ENCODE measurements at places on chromosomes 13 and 19. TPM values are rescaled to one million over a fixed set of nuclear protein-coding genes. Genes with fewer than 3 reads are reported as not detected.

The TINCR gene
- 0.20 TPM for total RNA-seq

DNA sequence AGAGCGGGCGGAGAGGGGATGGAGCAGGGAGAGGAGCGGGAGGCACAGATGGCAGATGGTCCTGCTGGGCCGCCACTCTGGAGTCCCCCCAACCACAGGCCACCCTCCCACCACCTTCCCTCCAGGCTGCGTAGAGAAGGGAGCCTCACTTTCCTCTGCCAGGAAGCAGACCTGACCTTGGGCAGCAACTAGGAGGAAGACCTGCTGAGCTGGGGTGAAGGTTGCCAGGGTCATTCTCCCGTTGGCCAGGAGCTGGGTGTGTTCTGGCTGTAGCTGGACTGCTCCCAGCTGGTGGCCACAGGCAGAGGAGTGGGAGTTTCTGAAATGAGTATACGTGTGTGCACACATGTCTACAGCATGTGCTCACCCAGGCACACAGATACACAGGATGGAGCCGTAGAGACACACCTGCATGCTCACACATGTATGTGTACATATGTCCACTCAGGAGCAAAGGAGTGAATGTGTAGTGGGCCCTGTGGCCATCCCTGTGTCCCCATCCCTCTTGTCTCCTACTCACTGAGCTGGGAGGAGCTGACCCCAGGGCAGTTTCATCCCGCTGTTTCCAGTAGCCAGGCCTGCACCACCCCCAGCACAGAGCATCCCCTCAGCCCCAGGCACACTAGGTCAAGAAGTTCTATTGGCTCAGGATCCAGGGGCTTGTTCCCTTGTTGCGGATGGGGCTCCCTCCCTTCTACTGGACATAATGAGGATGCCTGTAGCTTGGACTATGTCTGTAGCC, 53.0 kb downstream of the CHST8 start:
- H3K27ac ChIP-seq, result no peak overlapping the region
- H3K4me3 ChIP-seq, result no peak overlapping the region
- no peak for DNase-seq
- no peaks in the 10 kb centered on the region for H3K36me3 ChIP-seq
- H3K4me1 ChIP-seq, result no peaks in the 10 kb centered on the region
- no peaks in the 10 kb centered on the region for H3K27me3 ChIP-seq

The SERPINE3 gene
- total RNA-seq, result not detected

- H3K36me3 ChIP-seq, result no peaks in the 10 kb centered on the region
- peaks cover 37% of the 10 kb centered on the region for H3K4me1 ChIP-seq
- no peaks in the 10 kb centered on the region for H3K27me3 ChIP-seq
- H3K4me3 ChIP-seq, result no peak overlapping the region
Observed at GRCh38 chr19:48724796-48725753, 5.5 kb upstream of the MAMSTR start.

GRCh38 chr13:33636955-33637670, 180.8 kb upstream of the RFC3 start:
- no peak for DNase-seq
- H3K4me3 ChIP-seq, result no peak overlapping the region
- no peak overlapping the region for H3K27ac ChIP-seq

DNA sequence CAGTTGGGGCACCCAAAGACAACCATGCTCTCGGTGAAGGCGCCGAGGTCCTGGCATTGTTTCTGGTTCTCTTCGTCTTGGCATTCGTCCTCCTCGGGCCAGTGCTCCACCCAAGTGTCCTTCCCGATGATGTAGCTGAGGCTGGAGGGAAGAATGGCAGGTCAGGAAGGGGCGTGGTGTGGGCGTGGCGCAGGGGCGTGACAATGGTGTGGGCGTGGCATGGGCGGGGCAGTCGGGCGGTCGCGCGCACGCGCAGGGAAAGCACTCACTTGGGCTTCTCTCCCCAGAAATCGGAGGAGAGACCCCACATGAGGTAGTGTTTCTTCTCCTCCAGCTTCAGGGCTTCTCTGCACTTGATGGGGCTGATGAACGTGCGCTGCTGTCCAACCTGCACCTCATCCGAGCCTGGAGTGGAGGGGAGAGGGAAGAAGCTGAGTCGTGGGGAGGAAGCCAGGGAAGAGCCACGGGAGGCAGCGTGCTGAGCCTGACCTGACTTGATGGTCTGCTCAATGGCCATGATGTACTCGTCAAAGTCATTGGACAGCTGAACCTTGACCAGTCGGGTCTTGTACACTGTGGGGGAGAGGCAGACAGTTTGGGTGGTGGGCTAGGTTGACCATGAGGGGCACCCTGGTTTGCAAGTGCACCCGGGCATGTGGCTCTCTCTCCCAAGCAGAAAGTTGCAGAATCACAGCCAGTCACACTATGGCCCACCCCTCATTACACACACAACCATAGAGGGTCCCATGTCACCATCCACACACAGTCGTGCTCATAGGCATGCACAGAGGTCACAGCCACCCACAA, 8.1 kb upstream of the TNFSF14 start:
- H3K4me3 ChIP-seq, result no peak overlapping the region
- no peak overlapping the region for H3K27ac ChIP-seq
- no peaks in the 10 kb centered on the region for H3K36me3 ChIP-seq

DNA sequence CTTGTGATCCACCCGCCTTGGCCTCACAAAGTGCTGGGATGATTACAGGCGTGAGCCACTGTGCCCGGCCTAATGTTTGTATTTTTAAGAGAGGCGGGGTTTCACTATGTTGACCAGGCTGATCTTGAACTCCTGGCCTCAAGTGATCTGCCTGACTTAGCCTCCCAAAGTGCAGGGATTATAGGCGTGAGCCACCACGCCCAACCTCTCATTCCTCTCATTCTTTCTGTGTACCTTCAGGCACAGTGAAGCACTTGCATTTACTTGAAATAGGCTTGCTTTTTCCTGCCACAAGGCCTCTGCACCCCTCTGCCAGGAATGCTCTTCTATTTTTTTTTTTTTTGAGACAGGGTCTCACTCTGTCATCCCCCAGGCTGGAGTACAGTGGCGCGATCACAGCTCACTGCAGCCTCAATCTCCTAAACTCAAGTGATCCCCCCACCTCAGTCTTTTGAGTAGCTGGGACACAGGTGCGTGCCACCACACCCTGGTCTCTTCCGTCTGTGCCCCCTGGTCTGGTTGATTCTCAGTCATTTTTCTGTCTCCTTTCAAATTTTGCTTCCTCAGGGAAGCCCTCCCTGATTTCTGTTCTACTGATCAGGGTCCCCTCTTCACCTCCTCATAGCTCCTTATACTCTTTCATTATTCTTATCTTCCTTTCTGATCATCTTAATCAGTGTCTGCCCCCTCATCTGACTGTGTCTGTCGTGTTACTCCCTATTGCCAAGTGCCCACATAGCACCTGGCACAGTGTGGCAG, 15.1 kb downstream of the ACTMAP start:
- H3K4me1 ChIP-seq, result no peaks in the 10 kb centered on the region
- DNase-seq, result no peak
- H3K27ac ChIP-seq, result no peak overlapping the region
- H3K36me3 ChIP-seq, result peaks cover 22% of the 10 kb centered on the region
- no peaks in the 10 kb centered on the region for H3K27me3 ChIP-seq
- H3K4me3 ChIP-seq, result no peak overlapping the region

- H3K27me3 ChIP-seq, result no peaks in the 10 kb centered on the region
- DNase-seq, result peak; percentile 73
- peak within 1 kb of the TSS; percentile 73 for H3K4me3 ChIP-seq
- H3K36me3 ChIP-seq, result peaks cover 4% of the 10 kb centered on the region
- H3K4me1 ChIP-seq, result peaks cover 16% of the 10 kb centered on the region
Observed at GRCh38 chr19:13764101-13764807, at the start of gene MRI1. Gene MRI1, plus strand, starts transcription at chr19:13764522. Its CDS starts 67 bp downstream, at chr19:13764589.

DNA sequence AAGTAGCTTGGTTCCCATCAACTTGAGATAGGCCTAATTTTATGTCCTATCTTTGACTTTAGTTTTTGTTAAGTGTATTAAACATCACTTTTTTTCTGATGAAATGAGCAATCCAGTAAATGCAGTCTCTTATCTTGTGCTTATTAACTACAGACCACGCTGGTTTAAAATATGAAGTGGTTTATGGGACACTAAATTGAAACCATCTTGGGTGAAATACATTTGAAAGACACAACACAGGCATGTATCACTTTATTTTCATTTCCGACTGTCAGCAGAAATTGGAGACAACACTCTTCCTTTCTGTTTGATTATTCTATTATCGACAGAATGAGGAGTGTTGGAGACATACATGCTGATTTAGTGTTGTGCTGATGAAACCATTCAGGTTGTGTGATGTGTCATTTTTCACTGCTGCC, 447.7 kb downstream of the GPC6 start:
- DNase-seq, result no peak
- no peaks in the 10 kb centered on the region for H3K4me1 ChIP-seq
- no peaks in the 10 kb centered on the region for H3K27me3 ChIP-seq
- H3K27ac ChIP-seq, result no peak overlapping the region
- H3K4me3 ChIP-seq, result no peak overlapping the region
- no peaks in the 10 kb centered on the region for H3K36me3 ChIP-seq

The CSNK1G2 gene
- total RNA-seq, result 63.5 TPM

GRCh38 chr19:29673451-29674371, 8.4 kb downstream of the PLEKHF1 start:
- peak overlapping the region; percentile 54 for H3K4me3 ChIP-seq
- peaks cover 97% of the 10 kb centered on the region for H3K4me1 ChIP-seq
- H3K36me3 ChIP-seq, result peaks cover 26% of the 10 kb centered on the region
- H3K27ac ChIP-seq, result peak overlapping the region; percentile 77
- peak; percentile 40 for DNase-seq

- DNase-seq, result no peak
- H3K36me3 ChIP-seq, result no peaks in the 10 kb centered on the region
- no peak overlapping the region for H3K4me3 ChIP-seq
Observed at GRCh38 chr13:109141706-109142105, 512.3 kb downstream of the MYO16 start.

DNA sequence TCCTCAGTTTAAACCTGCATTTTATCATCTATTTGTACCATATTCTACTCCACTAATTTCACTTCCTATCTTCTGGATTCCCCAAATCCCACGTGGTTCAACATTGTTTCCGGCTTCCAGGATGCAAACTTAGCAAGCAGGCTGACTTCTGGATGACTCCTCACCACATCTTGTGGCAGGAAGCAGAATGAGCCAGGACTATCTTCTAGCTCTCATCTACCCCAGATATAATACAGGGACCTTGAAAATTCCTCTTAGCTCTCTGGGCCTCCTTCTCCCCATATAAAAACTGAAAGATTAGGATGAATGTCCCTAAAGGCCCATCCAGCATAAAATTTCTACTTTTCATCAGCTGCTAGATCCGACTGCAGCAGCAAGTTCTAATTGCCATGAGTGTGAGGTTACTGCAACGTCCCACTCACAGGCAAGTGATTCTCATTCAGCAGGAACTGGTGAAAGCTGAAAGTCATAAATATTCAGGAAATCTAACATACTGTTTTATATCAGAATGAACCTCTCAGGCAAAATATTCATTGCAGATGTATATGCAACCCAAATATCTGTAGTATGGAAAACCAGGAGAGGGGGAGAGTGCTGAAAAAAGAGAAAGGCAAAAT, 93.4 kb downstream of the KCTD12 start:
- no peaks in the 10 kb centered on the region for H3K27me3 ChIP-seq
- no peaks in the 10 kb centered on the region for H3K36me3 ChIP-seq
- no peak overlapping the region for H3K4me3 ChIP-seq

- H3K27me3 ChIP-seq, result peaks cover 18% of the 10 kb centered on the region
- H3K4me3 ChIP-seq, result peak overlapping the region; percentile 4
- H3K36me3 ChIP-seq, result no peaks in the 10 kb centered on the region
- peaks cover 9% of the 10 kb centered on the region for H3K4me1 ChIP-seq
Observed at GRCh38 chr19:55068950-55069864, 6.3 kb upstream of the RDH13 start.

- no peaks in the 10 kb centered on the region for H3K27me3 ChIP-seq
- H3K4me3 ChIP-seq, result no peak overlapping the region
- no peaks in the 10 kb centered on the region for H3K4me1 ChIP-seq
Observed at GRCh38 chr13:78192716-78193115, 274.1 kb upstream of the EDNRB start.

DNA sequence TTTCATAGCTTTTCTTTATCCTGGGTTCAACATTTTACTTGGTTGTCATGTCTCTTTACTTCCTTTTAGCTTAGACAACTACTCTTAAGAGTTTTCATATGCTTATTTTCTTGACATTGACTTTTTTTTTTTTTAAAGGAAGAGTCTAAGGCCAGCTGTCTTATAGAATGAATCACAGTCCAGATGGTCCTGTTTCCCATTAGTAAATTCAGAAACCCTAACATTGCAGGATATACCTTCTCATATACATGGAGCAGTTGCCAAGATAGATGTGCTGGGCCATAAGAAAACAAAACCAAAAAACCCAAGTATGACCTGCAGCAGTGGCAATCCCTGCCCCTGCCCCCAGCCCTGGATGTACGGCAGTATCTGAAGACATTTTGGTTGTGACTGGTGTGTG, 72.8 kb downstream of the COG3 start:
- no peak for DNase-seq
- H3K27me3 ChIP-seq, result no peaks in the 10 kb centered on the region
- H3K36me3 ChIP-seq, result peaks cover 19% of the 10 kb centered on the region
- no peak overlapping the region for H3K27ac ChIP-seq
- no peaks in the 10 kb centered on the region for H3K4me1 ChIP-seq
- H3K4me3 ChIP-seq, result no peak overlapping the region

GRCh38 chr13:30851697-30852096, 54.4 kb upstream of the MEDAG start:
- no peak overlapping the region for H3K4me3 ChIP-seq
- DNase-seq, result no peak
- no peaks in the 10 kb centered on the region for H3K36me3 ChIP-seq
- no peaks in the 10 kb centered on the region for H3K27me3 ChIP-seq
- no peak overlapping the region for H3K27ac ChIP-seq

DNA sequence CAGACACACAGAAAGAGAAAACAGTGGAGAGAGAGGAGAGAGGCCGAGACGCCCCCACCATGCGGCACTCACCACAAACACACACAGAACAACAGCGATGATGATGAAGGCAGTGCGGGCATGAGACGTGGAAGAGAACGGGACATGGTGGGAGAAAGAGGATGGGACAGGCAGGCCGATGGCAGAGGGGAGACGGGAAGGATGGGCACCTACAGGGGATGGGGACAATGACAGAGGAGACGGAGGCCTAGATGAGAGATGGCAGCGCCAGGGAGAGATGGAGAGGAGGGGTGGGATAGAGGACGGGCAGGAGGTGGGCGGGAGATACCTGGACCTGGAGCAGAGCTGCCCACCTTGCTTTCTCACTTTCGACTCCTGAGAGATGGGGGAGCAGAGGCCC, 1.1 kb upstream of the KLK14 start:
- H3K27me3 ChIP-seq, result no peaks in the 10 kb centered on the region
- no peak overlapping the region for H3K27ac ChIP-seq
- no peaks in the 10 kb centered on the region for H3K4me1 ChIP-seq
- DNase-seq, result no peak

DNA sequence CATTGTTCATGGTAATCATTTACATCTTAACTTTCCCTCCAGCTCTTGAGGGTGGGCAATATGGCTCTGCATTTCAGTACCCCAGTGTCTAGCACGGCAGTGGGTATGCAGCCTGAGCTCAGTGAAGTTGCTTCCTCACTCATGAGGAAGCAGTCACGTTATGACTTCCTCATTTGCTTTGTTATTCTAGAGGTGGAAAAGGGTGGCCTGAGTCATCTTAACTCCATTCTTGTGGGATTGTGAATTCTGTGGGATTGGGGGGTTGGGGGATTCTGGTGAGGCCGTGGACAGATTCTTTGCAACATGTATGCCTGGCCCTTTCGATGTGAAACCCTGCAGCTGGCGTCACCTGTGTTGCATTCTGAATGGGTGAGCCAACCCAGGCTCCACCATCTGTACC, 406.7 kb upstream of the ZNF507 start:
- H3K27me3 ChIP-seq, result no peaks in the 10 kb centered on the region
- no peak for DNase-seq
- H3K4me3 ChIP-seq, result no peak overlapping the region
- no peaks in the 10 kb centered on the region for H3K4me1 ChIP-seq

The TMEM161A gene
- total RNA-seq, result 27.7 TPM

The MRPL4 gene
- 149 TPM for total RNA-seq

Data from CD8-positive, alpha-beta memory T cell (primary cell).